NCI-H748 treated with DMSO at 0.1 percent for 48 hours (cell line): ENCODE measurements at places on chromosomes 13 and 19.
A peak's percentile ranks its signal among the peaks of the same experiment; 100 is the strongest.

GRCh38 chr13:44437356-44438233 lies 64.0 kb downstream of the SERP2 start:
- DNase-seq: peak; percentile 76

DNA sequence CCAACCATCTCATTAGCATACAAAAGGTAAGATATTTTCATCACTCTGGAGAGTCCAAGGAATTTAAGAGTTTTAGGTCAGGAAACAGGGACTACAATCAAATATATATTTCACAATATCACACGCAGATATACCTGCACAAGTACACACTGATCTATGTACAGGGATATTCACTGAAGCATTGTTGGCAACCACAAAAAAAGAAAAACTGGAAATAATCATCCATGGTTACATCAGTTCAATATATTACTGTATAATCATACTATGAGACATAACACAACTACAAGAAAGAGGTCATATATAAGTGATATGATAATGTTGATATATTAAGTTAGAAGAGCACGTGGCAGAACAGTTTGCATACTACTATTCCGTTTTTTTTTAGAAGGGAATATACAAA lies 2.2 kb upstream of the SERP2 start:
- DNase-seq: no peak

GRCh38 chr13:108859197-108860012 lies 230.0 kb downstream of the MYO16 start:
- no peak for DNase-seq

DNA sequence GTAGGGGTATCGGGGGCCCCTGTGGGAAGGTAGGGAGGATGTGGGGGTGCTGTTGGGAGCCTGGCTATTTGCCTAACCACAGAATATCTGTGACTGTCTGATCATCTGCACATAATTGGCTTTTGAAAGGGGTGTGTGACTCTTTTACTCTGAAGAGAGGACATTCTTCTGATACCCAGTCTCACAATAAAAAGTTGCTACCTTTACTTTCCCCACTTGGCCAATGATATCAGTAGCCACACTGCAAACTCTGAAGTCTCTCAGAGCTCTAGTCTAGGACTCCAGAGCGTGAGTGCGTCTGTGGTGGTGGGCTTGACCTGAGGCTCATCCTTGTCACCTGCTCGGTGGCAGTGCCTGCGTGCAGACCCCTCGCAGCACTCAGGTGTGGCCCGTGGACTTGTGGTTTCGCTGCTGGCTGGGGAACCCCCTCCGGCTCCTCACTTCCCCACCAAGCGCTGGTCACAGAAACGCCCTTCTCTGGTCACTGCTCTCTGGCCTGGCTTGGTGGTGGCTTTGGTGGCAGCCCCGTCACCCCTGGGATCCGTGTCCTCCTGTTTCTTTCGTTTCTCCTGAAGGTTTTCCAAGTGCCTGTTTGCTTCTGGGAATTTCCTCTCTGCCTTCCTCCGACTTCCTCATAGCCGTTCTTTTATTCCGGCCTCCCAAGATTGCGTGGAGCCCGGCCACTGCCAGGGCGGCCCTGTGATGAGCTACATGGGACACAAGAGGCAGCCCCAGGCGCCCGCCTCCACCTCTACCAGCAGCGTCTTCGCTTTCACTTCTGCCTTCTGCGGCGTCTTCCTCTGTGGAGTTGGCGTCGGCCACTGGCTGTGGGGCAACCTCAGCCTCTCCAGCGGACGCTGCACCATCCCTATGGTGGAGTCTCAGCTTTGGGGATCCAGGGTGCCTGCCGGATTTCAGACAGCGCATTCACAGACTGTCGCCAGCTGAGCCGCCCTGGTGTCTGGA lies 78.0 kb downstream of the ATP11A start:
- no peak for DNase-seq

DNA sequence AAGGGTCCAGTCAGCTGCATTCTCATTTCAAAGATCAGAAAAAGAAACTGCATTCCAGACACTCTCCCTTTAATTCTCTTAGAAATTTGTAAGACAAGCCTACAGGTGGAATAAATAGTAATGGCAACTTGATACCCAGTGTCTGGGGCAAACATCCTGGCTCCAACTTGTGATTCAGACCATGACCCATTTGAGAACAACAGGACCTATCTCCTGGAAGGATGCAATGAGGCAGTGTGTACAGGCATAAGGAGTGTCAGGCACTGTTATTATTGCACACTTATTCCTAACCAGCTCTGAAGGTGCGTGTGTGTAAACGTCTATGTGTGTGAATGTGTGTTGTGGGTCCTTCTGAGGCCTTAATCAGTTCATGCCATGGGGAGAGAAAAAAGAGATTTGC lies 13.9 kb downstream of the ERICH6B start:
- no peak for DNase-seq

DNA sequence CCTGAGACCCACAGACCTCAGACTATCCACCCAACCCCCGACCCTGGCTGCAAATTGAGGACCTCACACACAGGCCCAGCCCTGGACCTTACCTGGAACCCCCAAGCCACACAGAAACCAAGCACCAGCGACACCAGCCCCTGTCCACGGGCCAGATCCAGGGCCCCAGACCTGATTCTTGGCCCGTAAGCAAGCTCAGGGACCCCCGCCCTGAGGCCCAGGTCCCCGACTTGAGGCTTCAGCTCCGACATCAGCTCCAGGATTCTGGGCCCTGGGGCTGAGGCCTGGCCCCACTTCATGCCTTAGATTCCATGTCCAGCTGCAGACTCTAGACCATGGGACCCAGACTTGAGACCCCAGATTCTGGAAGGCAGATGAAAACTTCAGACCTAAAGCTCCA lies 6.3 kb downstream of the TTYH1 start:
- no peak for DNase-seq

GRCh38 chr13:79910875-79911540 lies 429.9 kb downstream of the SPRY2 start:
- no peak for DNase-seq

GRCh38 chr13:21883713-21884112 lies 212.8 kb downstream of the FGF9 start:
- peak; percentile 46 for DNase-seq

GRCh38 chr13:59447846-59448620 lies 715.7 kb downstream of the DIAPH3 start:
- DNase-seq: no peak

DNA sequence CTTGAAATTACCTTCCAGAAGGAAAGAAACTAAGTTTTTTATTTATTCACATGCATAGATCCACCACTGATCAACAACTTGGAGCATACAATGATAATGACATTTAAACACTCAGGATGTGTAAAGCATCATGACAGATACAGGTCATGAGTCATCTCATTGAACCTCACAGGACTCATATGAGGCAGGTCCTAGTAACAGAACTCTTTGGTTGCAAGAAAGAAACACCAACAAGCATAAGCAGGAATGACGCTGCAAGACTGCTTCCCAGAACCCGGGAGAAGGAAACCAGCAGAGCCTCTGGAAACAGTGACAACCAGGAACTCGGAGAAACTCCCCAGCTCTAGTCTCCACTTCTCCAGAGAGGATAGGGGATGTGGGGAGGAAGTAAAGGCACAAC lies 60.8 kb upstream of the IPO5 start:
- no peak for DNase-seq

- no peak for DNase-seq
Measured at GRCh38 chr19:10782795-10783194, 53.2 kb downstream of the TMED1 start.

DNA sequence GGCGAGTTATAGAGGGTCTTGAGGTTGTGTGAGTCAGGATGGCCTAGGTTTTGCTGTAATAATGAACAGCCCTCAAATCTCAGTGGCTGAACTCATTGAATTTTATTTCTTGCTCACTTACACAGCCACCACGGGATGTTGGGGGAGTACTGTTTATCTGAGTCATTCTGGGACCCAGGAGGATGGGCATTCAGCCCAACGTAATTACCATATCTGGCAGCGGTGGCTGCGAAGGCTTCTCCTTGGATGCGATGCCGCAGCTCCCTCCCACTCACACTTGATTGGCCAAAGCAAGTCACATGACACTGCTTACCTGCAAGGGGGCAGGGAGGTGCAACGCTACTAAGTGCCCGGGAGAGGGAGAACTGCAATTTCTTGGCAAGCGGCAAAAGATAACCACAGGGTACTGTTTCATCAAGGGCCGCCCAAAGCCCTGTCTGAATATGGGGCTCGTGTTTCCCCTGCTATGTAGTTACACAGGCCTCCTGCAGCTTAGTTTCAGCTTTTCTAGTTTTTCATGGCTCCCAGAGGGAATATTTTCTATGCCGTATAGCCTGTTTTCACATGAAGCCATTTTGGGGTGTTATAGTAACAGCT lies 19.9 kb downstream of the ZSWIM9 start:
- peak; percentile 17 for DNase-seq

GRCh38 chr19:37583340-37583739 lies 11.3 kb downstream of the ZNF571 start:
- DNase-seq: no peak

- DNase-seq: no peak
Measured at GRCh38 chr19:31096935-31097545, 252.2 kb downstream of the TSHZ3 start.

- DNase-seq: no peak
Measured at GRCh38 chr13:99354371-99354951, 47.3 kb upstream of the GPR183 start.

GRCh38 chr13:94315188-94315587 lies 164.3 kb downstream of the DCT start:
- DNase-seq: no peak

- DNase-seq: no peak
Measured at GRCh38 chr13:108270442-108270841, 924 bp downstream of the TNFSF13B start.

DNA sequence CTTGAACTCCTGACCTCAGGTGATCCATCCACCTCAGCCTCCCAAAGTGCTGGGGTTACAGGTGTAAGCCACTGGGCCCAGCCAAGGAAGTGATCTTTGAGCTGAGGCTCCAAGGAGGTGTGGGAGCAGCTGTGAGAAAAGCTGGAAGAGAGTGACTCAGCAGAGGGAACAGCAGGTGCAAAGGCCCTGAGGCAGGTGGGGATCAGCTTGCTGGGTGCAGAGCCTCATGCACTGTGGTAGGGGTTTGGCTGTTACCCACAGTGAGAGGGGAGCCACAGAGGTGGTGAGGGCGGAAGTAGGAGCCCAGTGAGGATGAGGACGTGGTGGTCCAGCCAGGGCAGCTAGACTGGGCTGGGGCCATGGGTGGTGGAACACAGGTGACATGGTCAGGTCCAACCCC lies 6.5 kb downstream of the NPAS1 start:
- DNase-seq: no peak

DNA sequence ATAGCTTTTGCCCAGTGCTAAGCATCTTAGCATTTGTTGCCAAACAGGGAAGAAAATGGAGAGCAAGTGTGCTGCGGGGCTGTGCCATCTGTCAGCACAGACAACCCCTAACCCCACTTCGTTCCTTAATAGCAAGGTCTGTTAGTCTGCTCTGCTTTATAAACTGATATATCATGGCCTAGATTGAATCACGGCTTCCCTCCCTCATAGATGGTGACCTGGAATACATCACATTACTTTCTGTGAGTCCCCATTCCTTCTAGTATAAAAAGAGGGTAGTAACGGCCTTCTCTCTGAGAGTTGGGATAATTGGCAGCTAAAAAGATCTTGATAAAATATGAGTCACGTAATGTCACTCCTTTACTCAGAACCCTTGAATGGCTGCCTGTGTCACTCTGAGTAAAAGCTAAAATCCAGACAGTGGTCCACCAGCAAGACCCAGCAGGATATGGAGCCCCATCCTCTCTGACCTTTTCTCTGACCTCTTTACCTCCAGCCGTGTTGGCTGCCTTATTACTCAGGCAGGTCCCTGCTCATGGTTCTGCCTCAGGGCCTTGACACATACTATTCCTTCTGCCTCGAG lies 151.7 kb downstream of the DLEU7 start:
- DNase-seq: no peak

GRCh38 chr13:44801990-44802389 lies 187.3 kb downstream of the NUFIP1 start:
- DNase-seq: no peak

- DNase-seq: peak; percentile 80
Measured at GRCh38 chr13:60431108-60431700, 34.2 kb downstream of the TDRD3 start.

- no peak for DNase-seq
Measured at GRCh38 chr19:7006135-7006704, 15.0 kb downstream of the MBD3L2B start.

GRCh38 chr13:97810152-97810551 lies 143.3 kb upstream of the IPO5 start:
- no peak for DNase-seq

DNA sequence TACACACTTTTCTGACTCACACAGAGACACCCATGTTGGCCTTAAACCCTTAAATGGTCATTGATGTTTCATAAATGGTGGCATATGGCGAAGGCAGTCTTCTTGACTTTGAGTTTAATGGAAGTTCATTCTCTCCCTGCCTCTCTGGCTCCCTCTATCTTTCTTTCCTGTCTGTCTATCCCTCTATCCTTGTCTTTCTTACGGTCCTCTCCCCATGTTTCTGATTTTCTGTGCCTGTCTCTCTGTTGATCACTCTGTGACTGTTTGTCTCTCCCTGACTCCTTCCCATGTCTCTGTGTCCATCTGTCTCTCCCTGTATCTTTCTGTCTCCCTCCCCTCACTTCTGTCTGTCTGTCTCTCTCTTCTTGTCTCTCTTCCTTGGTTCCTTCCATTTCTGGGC lies 43.2 kb upstream of the SHKBP1 start:
- no peak for DNase-seq

DNA sequence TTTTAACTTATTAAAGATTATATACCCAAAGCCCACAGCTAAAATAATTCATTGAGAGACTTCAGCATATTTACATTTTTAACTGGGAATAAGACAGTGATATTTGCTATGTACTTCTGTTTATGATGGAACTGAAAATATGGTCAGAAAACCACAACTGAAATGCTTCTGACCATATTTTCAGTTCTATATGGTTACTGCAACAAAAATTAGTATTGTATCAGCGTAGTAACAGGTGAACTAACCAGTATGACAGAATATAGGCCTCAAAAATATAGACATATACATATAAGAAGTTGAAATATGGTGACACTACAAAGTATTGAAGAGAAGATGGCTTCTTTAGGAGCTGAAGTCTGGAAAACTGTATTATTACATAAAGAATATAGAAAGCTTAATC lies 857.4 kb downstream of the OLFM4 start:
- no peak for DNase-seq

DNA sequence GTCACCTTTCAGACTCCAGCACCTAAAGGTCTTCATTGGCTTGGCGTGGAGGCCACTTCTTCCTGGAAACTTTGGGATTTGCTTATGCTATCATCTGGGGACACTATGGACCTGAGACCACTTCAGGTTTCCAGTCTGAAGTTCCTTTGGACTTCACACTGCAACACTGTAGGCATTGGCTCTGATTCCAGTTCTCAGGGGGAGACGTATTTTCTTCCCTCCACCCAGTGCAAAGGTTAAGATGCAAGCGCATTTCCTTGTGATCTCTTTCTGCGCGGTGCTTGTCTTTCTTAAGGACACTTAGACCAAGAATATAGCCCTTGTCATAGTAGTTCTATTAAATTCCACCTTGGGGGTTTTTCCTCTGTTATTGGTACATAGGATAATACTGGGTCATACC lies 299.8 kb downstream of the TSHZ3 start:
- DNase-seq: no peak
